ENCODE measurements at places on chromosomes 5 and 9.
A peak's percentile ranks its signal among the peaks of the same experiment; 100 is the strongest.

DNA sequence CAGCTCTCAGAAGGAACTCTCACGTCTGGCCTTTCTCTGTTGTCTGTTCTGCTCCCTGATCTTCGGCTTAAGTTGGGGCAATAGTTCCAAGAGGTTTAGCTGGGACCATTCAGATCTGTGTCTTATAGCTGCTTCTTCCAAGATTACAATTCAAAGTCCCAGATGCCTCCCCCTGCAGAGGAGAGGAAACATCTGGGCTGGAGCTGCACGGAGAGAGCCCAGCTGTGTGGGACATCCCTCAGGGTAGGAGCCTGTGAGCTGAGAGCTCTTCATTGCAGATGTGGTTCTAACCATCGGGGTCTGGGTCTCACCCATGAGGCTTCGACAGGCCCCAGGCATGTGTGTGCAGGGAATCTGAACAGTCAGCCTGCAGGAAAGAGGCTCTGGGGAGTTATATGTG is 9.0 kb upstream of the PHF19 start:
- no peak for DNase-seq

DNA sequence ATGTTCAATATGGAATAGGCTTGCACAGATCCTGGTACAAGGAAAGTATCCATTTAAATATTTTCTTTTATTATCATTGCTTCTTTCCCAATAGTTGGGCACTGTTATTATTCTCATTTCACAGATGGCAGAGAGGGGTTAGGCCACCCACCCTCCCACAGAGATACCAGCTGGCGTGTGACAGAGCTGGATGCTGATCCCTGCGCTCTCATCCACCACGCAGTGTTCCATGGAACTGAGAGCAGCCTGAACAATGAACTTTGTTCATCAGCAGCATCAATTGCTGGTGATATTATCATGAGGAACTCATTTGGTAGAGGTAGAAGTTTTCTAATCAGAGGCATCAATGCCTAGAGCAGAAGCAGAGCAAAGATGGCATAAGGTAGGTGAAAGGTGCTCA is 227.9 kb downstream of the ESM1 start:
- no peak for DNase-seq

- DNase-seq: no peak
Measured at GRCh38 chr9:8684978-8685708, 885.6 kb upstream of the DMAC1 start.

- no peak for DNase-seq
Measured at GRCh38 chr5:154408811-154409210, 37.0 kb upstream of the SAP30L start.

- peak; percentile 16 for DNase-seq
Measured at GRCh38 chr5:107104040-107104995, 566.4 kb downstream of the EFNA5 start.

DNA sequence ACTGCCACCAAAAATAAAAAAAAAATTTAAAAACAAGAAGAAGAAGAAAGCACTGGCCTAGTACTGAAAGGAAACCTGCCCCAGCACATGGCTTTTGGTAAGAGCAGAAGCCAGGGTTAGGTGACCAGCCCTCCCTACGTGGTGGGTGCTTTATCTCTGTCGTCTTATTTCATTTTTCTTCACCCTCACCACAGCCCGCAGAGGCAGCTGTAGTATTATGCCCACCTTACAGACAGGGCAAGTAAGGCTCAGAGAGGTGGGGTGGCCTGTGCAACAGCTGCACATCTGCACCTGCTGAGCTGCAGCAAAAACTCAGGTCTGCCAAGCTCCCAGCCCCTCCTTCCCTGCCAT is 140.8 kb upstream of the LMX1B start:
- no peak for DNase-seq

GRCh38 chr5:114830114-114830513 is 339.6 kb downstream of the TRIM36 start:
- DNase-seq: no peak

GRCh38 chr5:69415584-69415958 is 655 bp downstream of the MARVELD2 start:
- DNase-seq: no peak

- DNase-seq: no peak
Measured at GRCh38 chr5:134038138-134038537, 33.4 kb upstream of the VDAC1 start.

DNA sequence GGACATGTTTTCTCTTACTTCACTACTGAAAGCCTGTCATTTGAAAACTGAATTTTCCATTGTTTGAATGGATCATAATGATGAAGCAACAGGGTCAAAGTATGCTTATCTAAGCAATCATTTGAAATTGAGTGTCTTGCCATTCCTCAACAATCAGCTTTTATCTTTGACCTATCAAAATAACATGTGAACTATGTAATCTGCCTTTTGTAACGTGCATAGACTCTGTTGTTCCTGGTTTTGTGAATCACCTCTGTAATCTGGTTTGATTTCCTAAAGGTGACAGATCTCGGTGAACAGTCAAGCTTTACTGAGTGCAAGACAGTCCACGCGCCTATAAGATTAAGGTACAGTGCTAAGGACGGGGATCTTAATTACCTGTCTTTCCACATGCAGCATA is 3.3 kb downstream of the MEF2C start:
- DNase-seq: no peak

- DNase-seq: no peak
Measured at GRCh38 chr9:98312365-98312764, 56.9 kb upstream of the TBC1D2 start.

DNA sequence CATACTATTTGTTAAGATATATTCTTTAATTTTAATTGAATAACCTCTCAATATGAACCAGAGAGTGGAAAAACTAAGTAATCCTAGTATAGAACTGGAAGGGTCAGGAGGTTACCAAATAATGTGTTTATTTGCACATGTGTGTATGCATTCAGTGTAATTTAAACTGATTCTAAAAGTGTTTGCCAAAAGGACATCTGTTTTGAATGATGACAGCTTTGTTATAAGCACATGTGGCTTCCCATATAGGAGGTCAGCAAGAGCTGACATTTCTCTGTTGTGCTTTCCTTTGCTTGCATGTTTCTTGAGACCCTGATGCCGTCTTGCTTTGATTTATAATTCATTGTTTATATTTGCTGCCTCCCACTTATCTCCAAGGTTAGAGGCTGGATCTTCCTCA is 383.4 kb downstream of the BRINP1 start:
- DNase-seq: no peak

- DNase-seq: no peak
Measured at GRCh38 chr9:101270302-101270701, 114.5 kb downstream of the BAAT start.

DNA sequence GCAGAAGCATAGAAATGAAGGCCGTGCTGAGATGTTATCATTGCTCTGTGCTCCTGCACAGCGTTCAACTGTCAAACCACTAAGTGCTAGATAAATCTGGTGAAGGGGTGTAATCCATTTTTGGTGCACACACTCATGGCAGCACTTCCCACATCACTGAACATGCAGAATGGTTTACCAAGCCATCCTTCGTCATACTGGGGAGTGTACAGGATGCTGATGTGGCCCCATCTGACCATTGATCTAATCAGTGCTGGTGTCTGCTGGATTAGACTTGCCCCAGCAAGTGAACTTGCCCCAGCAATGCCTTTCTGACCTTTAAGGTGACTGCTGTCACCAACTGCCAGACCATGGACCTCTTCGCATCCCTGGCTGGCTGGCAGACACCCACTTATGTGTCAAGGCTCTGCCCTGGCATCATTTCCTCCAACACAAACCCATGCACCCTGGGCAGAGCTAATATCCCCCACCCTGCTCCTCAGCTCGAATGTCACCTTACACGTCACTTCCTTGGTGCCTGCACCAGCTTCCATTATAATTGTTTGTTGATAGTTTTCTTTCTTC is 4.2 kb upstream of the SEMA4D start:
- DNase-seq: no peak

DNA sequence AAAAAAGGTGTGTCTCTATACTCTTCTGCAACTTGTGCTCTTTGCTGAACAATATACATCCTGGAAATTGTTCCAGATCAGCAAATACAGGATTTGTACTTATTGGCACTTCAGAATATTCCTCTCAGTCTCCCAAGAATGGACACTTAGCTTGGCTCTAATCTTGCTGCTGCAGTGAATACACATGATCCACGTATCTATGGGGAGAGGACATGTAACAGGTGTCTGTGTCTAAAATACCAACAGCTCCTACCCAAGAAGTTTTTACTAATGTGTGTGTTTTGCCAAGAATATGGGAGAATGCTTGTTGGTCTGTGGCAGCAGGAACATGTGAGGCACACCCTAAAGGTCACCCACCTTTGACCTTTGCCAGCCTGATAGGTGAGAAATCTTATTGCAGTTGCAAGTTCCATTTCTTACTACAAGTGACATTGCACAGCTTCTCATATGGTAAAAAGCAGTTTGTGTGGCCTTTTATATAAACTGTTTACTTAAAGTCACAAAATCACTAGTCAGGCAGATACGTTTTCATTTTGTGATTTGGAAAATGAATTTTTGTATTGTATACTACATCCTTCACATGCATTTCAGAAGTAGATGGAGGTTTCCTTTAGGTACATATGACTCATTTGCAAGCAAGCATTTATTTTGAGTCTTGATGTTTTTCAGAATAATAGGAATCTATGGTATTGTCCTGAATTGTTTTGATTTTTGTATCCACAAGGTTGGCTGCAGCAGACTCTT is 35.8 kb downstream of the PHF2 start:
- no peak for DNase-seq

- DNase-seq: no peak
Measured at GRCh38 chr5:157835041-157835440, 23.9 kb downstream of the CLINT1 start.

GRCh38 chr5:134949316-134949715 is 18.4 kb upstream of the CATSPER3 start:
- no peak for DNase-seq

DNA sequence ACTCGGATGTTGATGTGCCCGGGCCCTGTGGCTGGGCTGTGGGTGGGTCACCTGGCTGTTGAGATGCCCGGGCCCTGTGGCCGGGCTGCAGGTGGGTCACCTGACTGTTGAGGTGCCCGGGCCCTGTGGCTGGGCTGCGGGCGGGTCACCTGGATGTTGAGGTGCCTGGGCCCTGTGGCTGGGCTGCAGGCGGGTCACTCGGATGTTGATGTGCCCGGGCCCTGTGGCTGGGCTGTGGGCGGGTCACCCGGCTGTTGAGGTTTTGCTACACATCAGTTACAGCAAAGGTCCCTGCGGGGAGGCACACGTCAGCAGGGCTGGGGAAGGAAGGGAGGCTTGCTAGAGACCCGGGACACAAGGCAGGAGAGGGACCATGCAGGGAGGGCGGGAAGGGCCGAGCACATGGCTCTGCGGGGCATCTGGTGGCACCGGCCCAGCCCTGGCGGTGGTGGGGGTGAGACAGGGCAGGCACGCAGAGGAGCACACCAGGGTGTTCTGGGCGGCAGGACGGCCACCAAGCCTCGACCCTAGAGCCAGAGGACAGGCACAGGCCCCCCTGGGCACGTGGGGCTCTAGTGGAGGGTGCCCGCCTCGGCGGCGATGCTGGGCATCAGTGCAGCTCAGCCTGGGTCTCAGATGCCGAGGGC is 35.4 kb downstream of the PNPLA7 start:
- DNase-seq: no peak

GRCh38 chr5:57863661-57864060 is 381.1 kb upstream of the ACTBL2 start:
- DNase-seq: no peak

DNA sequence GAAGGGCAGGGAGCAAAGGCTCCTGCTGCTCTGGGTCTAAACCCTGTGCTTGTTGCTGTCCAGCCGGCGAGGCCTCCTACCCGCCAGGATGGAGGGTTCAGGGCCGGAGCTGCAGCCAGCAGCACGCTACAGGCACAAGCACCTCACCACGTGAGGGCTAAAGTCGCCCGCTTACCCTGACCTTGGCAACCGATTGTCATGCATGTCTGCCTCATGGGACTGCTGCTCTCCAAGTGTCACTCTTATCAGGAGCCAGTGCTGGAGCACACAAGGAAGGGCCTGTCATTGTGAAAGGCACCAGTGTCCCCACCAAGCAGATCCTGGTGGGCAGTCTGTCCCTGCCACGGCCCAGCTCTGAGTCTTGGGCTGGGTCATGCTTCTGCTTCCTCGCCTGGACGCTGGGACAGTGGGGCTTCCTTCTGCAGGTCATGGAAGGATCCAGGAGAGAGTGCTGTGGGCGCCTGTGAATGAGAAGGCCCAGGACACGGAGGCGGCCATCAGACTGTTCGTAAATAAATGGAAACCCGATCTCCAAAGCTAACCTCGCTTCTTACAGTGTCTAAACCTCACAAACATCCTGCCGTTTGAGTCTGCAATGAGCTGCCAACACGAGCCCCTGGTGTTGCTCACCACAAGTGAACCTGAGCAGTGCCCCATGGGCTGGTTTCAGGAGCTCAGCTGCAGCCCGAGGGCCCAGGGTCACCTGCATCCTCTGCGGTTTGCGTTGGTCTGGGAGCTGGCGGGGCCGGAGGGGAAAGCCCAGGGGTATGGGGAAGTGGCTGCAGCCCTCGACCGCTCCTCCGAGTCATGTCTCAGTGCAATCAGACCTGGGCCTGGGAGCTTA is 58.2 kb upstream of the RXRA start:
- peak; percentile 41 for DNase-seq

DNA sequence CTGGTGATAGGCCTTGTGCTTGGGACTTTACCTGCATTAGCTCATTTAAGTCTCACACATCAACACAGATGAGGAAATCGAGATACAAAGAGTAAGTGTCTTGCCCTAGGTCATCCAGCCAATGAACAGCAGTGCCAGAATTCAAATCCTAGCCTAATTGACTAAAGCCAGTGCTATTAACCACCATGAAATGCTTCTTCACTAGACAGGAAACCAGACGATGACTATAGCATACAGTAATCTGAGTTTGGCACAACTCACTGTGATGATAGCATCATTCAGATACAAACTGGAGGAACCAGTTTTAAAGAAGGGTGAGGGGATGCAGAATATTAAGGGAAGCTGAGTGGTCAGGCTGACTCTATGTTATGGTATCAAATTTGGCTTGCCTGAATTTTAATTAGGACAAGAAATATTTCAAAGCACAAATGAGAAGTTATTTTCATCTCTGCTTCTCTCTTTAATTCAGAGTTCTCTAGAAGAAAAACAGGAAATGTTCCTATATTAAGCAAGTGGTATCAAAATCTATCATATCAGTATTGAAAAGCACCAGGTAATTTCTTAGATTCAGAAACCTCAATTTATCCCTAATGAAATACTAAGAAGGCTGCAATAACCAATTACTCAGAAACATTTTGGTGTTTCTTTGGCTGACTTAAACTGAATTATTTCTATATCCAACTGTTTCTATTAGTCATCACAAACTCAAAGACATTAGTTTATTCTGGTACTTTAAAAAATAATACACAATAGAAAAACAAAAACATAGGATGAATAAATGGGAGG is 147.0 kb upstream of the RASA1 start:
- DNase-seq: no peak

- no peak for DNase-seq
Measured at GRCh38 chr5:16597946-16598694, 18.7 kb downstream of the RETREG1 start.

GRCh38 chr5:83265318-83265717 is 188.0 kb downstream of the XRCC4 start:
- DNase-seq: no peak

DNA sequence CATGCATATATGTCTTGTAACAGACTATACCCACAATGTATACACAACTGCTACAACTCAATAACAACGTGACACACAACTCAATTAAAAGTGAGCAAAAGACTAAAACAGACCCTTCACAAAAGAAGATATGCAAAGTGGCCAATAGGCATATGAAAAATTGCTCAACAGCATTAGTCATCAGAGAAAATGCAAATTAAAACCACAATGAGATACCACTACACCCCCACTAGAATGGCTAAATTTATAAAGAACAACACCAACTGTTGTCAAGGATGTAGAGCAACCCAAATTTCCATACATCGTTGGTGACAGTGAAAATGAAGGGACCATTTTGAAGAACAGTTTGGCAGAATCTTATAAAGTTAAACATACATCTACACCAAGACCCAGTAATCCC is 38.9 kb downstream of the GABRB2 start:
- no peak for DNase-seq
